ENCODE measurements at places on chromosomes 5 and 9. TPM values are rescaled to one million over a fixed set of nuclear protein-coding genes. Genes with fewer than 3 reads are reported as not detected.

- DNase-seq: no peak
These were observed 59.0 kb upstream of the BOD1 start for GRCh38 chr5:173675287-173675996.

The PHAX gene
- 44.4 TPM for total RNA-seq

DNA sequence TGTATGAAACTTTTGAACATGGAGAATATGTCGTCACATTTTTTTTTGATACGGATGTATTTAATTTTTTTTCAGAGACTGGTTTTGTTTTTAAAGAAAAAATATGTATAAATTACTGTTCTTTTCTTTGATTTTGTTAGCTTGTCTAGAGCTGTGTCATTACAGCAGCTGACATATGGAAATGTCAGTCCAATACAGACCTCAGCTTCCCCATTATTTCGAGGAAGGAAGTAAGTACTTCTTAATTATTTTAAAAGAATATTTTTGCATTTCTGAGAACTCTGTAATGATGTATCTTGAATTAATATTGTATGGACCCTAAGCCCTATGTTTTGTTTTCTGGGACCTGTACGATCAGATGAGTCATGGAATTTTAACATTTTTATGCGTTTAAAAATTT is 7.6 kb downstream of the TENT2 start:
- DNase-seq: no peak

DNA sequence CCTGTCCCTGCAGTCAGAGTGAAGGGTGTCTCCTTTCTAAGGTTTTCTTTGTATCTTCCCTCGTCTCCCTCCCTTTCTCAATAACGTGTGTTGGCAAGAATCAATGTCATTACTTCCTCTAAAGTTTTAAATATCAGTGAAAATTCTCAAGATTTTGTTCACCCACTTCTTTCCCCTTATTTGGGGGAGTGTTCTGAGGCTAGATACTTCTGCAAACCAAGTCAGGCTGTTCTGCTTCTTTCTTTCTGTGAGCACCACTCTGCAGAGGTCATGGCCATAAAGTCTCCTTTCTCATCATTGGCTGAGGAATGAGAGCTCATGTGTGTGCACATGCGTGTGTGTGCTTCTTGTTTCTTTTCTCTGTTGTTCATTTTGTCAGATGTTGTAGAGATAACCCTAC is 26.6 kb upstream of the SPATA31C2 start:
- DNase-seq: no peak

- DNase-seq: peak; percentile 14
These were observed 21.7 kb downstream of the LPAR1 start for GRCh38 chr9:111016426-111017045.

- DNase-seq: peak; percentile 48
These were observed 105.6 kb upstream of the PCA3 start for GRCh38 chr9:76658510-76659231.
